ENCODE measurements at places on chromosomes 5 and 9.

DNA sequence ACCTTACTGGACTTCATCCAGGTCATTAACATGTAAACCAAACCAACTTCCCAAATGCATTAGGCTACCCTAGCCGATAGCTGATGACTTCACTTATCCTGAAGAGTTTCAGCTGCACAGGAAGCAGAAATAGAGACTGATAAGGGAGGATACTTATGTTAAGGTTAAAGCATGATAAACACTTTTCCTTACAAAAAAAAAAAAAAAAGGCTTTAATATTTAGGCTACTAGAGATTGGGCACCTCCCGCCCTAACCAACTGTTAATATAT is 1.6 kb upstream of the MEF2C start:
- no peak for DNase-seq

- DNase-seq: no peak
These were observed 45.6 kb downstream of the S1PR3 start for GRCh38 chr9:89036891-89037290.

GRCh38 chr9:27519466-27520465 is 4.3 kb upstream of the IFNK start:
- no peak for DNase-seq

GRCh38 chr5:180191716-180192115 is 17.3 kb downstream of the RASGEF1C start:
- DNase-seq: no peak

- no peak for DNase-seq
These were observed 15.2 kb downstream of the HRH2 start for GRCh38 chr5:175672976-175673648.

- DNase-seq: no peak
These were observed 40.7 kb downstream of the SECISBP2 start for GRCh38 chr9:89358985-89359384.

DNA sequence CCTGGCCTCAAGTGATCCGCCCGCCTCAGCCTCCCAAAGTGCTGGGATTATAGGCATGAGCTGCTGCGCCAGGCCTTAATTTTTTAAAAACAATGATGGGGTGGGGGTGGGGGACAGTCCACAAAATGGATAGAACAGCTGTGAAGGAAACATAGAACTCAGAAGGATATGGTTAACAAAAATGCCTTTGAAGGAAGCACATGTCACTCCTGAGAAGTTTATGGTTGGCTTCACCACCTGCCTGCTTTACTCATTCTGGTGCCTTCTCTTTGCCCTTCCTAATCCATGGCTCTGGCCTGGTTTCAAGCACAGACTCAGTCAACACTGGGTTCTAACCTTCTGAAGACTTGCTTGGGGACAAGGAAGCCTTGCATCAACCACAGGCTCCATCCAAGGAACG is 10.3 kb downstream of the BAG1 start:
- no peak for DNase-seq

- DNase-seq: no peak
These were observed 12.8 kb downstream of the SLCO4C1 start for GRCh38 chr5:102283102-102283797.

GRCh38 chr9:117823576-117823975 is 119.4 kb downstream of the TLR4 start:
- DNase-seq: no peak

DNA sequence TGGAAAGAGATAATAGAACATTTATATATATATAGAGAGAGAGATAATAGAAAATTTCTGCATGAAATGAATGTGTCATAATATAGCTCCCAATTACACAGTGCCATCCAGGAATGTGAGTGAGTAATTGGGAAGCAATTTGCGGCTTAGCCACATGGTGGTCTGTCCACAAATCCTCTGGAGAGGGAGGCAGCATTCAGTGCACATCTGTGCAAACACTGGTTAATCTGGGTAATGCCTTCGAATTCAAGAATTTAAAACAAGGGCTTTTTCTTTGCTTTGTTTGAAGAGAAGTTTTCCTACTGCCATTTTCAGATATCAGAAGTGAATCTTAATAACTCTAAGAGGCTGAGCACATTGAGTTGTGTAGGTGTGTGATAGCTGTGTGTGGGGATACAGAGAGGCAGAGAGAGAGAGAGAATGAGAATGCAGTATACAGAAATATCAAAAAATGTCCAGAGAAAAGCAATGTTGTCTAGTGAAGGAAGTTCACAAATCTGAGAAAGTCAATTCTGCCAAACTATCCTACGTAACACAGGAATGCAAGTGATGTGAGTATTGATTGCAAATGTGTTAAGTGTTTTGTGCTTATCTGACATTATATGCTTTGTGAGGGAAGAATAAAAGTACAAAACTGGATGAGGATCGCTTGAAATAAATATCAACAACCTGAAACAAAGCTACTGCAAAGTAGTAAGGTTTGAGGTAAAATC is 134.6 kb downstream of the EDIL3 start:
- peak; percentile 91 for DNase-seq

DNA sequence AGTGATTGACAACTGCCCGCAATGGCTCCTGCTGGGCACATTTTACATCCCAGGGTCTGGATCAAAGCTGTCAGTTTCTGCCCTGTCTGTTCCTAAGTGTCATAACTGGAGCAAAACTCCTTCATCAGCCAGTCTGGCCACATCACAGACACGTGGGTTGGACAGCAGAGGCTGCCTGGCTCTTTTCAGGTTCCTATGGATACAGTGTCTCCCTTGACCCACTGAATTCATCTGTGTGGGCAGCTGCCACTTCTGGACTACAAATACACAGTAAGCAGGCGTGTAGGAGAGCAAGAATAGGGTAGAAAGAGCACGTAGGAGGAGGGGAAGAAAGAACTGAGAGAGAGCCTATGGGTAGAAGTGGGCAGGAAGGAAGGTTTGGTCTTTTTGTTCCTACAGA is 238.0 kb downstream of the ENC1 start:
- no peak for DNase-seq

GRCh38 chr5:124301850-124302249 is 444.6 kb downstream of the ZNF608 start:
- DNase-seq: no peak

GRCh38 chr5:134833340-134834032 is 12.3 kb upstream of the C5orf24 start:
- DNase-seq: peak; percentile 68

DNA sequence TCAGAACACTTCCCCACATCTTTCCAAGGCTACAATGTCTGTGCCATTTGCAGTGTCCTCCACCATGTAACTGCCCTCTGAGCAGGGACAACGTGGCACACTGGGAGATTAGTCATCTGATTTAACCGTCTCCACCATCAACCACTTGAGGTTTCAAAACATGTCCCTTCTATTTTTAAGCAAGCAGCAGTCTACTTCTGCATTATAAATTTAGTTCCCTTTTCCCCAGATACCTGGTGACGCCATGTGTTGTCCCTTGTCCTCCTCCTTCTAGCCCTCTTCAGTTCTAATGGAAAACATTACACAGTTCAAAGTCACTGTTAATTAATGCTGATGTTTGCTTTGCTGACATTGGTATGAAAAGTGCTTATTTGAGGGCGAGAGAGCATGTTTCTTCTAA is 52.8 kb downstream of the ATP10B start:
- DNase-seq: no peak

GRCh38 chr5:114265432-114266060 is 96.3 kb upstream of the KCNN2 start:
- no peak for DNase-seq

- peak; percentile 31 for DNase-seq
These were observed 22.5 kb downstream of the FGD3 start for GRCh38 chr9:92969516-92970466.

DNA sequence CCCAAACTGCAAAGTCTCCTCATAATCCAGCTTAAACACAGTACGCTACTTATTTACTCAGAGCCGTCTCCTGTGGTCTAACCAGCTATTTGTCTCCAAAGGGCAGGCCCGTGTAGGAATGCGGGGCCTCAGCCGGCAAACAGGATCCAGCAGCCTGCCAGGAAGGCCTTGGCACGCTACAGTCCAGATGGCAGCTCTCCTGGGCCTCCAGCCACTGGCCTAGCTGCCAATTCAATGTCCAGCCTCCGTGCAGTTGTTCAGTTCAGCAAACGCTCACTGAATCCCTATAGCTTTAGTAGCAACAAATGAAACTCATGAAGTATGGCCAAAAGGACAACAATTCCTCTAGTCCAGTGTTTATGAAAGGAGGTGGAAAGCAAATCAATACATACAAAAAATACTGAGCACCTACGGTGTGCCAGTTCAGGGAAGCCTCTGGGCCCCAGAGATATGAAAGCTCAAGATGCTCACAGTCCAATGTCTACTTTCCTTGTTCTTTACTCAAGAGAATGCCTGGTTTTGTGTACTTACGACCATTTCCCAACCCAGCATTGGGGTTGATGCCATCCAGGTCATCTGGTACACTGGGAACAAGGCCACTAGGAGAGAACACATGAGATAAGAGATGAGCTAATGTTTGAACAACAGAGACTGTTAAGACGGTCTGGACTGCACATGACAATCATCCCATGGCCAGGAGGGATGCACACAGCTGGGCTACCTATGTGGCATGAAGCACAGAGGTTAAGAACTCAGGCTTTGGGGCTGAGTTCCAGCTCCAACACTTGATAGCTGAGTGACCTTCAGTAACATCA is 8.3 kb downstream of the CDK5RAP2 start:
- DNase-seq: peak; percentile 69

DNA sequence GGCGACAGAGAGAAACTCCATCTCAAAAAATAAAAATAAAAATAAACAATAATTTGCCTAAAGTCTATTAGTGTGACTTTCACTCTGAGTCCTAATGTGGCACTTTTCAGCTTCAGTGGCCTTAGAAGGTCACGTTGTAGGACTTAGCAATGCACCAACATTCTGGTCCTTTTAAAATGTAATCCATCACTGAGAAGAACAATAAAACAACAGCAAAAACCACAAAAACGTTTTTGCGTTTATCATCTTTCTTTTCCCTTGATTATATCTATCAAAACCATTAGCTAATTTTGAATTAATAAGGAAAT is 190.1 kb upstream of the ZNF608 start:
- no peak for DNase-seq

DNA sequence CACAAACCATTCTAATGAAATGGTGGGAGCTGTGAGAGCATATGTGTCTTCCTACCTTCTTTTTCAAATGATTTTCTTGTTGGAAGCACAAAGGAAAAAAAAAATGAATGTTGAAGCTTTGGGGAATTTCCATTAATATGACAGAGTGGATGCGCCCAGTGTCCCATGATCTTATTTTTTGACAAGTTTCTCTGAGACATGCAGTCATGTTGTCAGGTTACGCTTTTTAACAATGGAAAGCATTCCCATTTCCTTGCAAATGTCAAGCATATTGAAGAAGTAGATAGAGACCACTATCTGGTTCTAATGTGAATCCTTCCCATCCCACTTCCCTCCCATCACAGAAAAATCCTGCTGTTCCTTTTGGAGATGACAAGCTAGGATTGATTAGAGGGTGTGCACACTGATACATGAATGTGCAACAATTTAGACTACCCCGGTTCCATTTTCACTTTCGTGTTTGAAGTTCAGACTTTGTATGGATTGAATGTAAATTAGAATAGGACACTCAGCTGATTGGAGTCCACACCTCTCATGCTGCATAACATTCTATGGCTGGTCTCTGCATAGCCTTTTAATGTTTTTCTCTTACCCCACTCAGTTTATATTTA is 919.4 kb downstream of the TLE4 start:
- no peak for DNase-seq

- DNase-seq: no peak
These were observed 152.9 kb upstream of the PITX1 start for GRCh38 chr5:135186662-135187522.

DNA sequence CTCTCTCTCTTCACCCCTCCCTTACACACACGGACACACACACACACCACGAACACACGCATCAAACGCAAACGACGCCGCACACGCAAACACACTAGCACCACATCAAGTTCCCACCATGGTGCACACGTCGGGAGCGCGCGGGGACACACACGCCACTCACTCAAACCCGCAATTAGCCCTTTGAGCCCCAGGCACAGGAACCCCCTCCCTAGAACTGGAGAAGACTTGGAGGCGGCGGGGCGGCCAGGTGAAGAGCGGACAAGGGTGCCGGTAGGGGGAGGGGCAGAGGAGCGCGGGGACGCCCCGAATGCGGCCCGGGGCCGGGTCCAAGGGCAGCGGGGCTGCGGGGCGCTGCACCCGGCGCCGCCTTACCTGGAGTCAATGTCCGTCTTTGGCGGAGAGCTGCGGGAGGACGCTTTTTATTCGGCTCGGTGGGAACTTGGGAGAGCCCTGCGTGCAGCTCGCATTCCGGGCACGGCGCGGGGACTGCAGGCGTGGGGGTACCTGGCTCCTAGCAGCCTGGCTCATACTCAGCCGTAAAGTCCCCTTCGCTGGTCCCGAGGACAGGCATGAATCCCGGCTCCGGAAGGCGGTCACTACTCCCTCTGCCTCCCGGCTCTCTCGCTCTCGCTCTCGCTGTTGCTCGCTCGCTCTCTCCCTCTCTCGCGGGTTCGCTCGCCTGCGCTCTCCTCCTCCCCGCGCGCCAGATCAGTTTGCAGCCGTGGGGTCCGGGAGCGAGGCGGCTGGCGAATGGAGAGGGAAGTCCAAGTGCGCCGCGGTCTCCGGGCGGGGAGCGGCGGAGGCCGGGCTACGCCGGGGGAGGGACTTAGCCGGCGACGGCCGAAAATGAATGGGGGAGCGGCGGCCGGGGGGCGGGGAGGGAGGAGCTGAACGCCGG is at the start of gene BRINP1:
BRINP1 (minus strand) TSS at position 755 of the 901 bp plus-strand sequence. CDS start 56,080 bp downstream, outside the sequence.
- DNase-seq: no peak

- peak; percentile 89 for DNase-seq
These were observed 127.1 kb downstream of the TRIO start for GRCh38 chr5:14270209-14270702.

DNA sequence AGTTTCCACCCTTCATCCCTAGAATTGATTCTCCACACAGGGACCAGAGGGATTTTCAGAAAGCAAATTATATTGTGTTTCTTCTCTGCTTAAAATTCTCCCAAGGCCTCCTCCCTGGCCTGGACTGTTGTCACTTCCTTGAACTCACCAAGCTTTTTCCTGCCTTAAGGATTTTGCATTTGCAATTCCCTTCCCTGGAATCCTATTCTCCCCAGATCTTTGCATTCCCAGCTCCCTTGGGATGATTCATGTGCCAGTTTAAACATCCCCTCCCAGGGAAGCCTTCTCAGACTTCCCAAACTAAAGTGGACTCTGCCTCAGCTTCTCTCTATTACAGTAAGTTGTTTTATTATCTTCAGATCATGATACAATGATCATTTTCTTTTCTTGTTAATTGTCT is 35.2 kb upstream of the PDE8B start:
- no peak for DNase-seq

GRCh38 chr9:127112735-127113161 is 9.7 kb downstream of the ANGPTL2 start:
- DNase-seq: no peak

GRCh38 chr9:127474592-127474991 is 23.3 kb downstream of the LRSAM1 start:
- no peak for DNase-seq

- DNase-seq: no peak
These were observed 172.1 kb downstream of the GABBR2 start for GRCh38 chr9:98536542-98537173.

DNA sequence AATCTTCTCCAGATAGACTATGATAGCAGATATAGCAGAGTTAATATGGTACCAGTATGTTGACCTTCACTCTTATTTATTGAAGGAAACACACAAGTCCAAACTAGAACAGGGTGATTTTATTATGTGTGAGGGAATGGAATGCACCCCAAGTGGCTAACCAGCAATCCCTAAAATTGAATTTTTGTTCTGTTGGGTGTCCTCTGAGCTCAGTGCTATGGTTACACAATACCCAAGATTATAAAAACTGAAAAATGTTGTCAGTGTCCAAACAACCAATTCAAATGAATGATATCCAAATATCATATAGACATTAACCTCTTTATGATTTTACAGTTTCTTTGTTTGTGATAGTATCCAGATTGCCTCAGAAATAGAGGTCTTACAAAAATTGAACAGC is 60.9 kb downstream of the NNT start:
- DNase-seq: no peak
